ENCODE measurements at places on chromosomes 16 and 17. TPM values are rescaled to one million over a fixed set of nuclear protein-coding genes. Genes with fewer than 3 reads are reported as not detected.
A peak's percentile ranks its signal among the peaks of the same experiment; 100 is the strongest.

DNA sequence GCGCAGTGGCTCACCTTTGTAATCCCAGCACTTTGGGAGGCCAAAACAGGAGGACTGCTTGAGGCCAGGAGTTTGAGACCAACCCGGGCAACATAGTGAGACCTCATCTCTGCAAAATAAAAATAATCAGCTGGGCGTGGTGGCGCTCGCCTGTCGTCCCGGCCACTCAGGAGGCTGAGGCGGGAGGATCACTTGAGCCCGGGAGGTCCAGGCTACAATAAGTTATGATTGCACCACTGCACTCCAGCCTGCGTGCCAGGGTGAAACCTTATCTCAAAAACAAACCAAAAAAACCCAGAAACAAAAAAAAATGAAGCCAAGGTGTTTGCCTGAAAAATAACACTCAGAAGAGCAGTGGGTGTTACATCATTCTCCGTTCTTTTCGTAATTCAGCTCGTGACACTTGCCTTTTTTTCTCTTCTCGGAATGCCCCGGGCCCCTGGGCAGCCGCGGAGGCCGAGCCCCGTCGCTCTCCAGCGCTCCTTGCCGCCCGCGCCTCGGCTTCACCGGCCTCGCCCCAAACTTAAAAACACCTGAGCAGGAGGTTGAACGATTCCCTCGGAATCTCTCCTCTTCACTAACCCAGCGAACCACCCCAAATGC lies 17.0 kb downstream of the PRCD start:
- H3K27ac ChIP-seq = peak overlapping the region; percentile 95
- H3K27me3 ChIP-seq = no peaks in the 10 kb centered on the region
- peaks cover 8% of the 10 kb centered on the region for H3K36me3 ChIP-seq

GRCh38 chr17:41799366-41799765 lies 12.4 kb downstream of the P3H4 start:
- H3K4me3 ChIP-seq = no peak overlapping the region
- H3K27me3 ChIP-seq = no peaks in the 10 kb centered on the region
- H3K4me1 ChIP-seq = peaks cover 10% of the 10 kb centered on the region
- no peaks in the 10 kb centered on the region for H3K36me3 ChIP-seq
- no peak for DNase-seq

Gene PLXDC1
- 19.5 TPM for total RNA-seq

Gene NECAB2
- total RNA-seq = 0.44 TPM

Gene FBXW10
- total RNA-seq = 0.27 TPM

Gene MRPL38
- 68.9 TPM for total RNA-seq

DNA sequence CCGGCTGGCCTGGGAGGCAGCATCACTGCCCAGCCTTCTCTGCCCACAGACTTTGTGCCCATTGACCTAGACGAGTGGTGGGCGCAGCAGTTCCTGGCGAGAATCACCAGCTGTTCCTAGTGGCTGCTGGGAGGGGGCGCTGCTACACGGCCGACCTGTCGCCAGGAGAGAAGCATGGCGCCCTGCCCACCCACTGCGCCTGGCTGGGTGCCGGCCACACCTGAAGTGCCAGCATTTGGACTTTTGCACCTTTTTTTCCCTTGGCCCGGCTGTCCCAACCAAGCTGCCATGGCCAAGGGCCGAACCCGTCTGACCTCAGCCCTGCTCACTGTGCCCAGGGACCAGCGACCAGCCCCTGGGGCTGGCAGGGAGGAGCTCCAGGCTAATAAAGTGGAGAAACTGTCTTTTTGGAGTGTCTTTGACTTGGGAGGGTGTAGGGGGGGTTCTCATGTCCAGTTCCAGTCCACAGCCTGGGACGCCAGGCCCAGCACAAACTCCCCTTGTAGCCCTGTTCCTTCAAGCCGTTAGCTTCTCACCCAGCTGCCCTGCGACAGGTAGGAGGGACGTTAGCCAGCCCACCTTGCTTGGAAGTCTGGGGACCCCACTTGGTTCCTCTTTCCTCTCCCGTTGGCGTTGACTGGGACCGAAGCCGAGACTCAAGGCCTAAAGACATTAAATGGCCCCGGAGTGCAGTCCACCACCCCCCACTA lies 939 bp upstream of the WDR90 start:
- H3K4me3 ChIP-seq = peak overlapping the region; percentile 79
- H3K27me3 ChIP-seq = no peaks in the 10 kb centered on the region
- no peaks in the 10 kb centered on the region for H3K36me3 ChIP-seq
- peak; percentile 70 for DNase-seq
- peaks cover 53% of the 10 kb centered on the region for H3K4me1 ChIP-seq

- no peak overlapping the region for H3K4me3 ChIP-seq
- DNase-seq = no peak
- no peaks in the 10 kb centered on the region for H3K27me3 ChIP-seq
- peaks cover 34% of the 10 kb centered on the region for H3K4me1 ChIP-seq
Measured at GRCh38 chr17:67531291-67531690, 154.2 kb downstream of the PITPNC1 start.

DNA sequence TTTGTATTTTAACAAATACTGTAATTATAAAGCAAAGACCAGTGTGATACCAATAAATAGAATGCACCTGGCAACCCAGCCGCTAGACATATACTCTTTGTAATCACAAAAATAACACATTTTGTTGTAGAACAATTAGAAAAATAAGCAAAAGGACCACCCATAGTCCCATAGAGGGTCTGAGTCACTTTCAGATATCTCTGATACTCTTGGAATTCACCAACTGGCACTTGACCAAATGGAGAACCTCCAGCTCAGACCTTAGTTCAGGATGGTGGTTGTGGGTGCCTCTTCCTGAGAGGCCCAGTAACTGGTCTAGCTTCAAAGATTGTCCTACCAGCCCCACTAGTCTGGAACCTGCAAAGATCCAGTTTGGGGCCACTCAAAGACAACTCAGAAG lies 789 bp upstream of the TERF2 start:
- H3K4me1 ChIP-seq = peaks cover 10% of the 10 kb centered on the region
- H3K4me3 ChIP-seq = no peak overlapping the region
- no peaks in the 10 kb centered on the region for H3K27me3 ChIP-seq

- H3K4me3 ChIP-seq = no peak overlapping the region
- peak overlapping the region; percentile 71 for H3K27ac ChIP-seq
- peaks cover 24% of the 10 kb centered on the region for H3K4me1 ChIP-seq
- H3K36me3 ChIP-seq = peaks cover 81% of the 10 kb centered on the region
- peak; percentile 70 for DNase-seq
- H3K27me3 ChIP-seq = no peaks in the 10 kb centered on the region
Measured at GRCh38 chr16:67198238-67198734, 645 bp upstream of the ELMO3 start.

Gene NAE1
- total RNA-seq = 37.4 TPM

DNA sequence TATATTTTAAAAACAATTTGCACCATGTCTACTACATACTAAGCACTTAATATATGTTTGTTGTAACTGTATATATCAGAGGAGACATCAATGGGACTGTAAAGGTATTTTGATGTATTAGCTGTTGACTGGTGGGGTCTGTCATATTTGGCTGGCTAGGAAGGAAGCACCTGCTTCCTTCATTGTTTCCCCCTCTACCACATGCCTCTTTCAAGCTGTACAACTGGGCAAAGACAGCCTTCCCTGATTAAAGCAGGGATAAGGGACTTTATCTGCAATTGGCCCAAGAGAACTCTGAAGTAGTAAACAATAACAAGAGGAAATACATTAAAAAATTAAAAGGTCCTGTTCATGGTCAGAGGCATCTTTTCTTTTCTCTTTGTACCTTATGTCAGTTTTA lies 5.5 kb upstream of the SLFN12L start:
- H3K36me3 ChIP-seq = no peaks in the 10 kb centered on the region
- H3K27ac ChIP-seq = no peak overlapping the region
- DNase-seq = no peak
- no peaks in the 10 kb centered on the region for H3K27me3 ChIP-seq
- H3K4me1 ChIP-seq = peaks cover 38% of the 10 kb centered on the region

GRCh38 chr16:9900576-9900975 lies 281.7 kb downstream of the GRIN2A start:
- H3K36me3 ChIP-seq = no peaks in the 10 kb centered on the region
- H3K4me1 ChIP-seq = no peaks in the 10 kb centered on the region
- no peak overlapping the region for H3K4me3 ChIP-seq
- H3K27me3 ChIP-seq = no peaks in the 10 kb centered on the region
- no peak overlapping the region for H3K27ac ChIP-seq

- no peaks in the 10 kb centered on the region for H3K36me3 ChIP-seq
- no peaks in the 10 kb centered on the region for H3K27me3 ChIP-seq
- H3K4me3 ChIP-seq = no peak overlapping the region
- no peaks in the 10 kb centered on the region for H3K4me1 ChIP-seq
Measured at GRCh38 chr17:69404399-69404798, 10.1 kb upstream of the MAP2K6 start.

- peaks cover 45% of the 10 kb centered on the region for H3K36me3 ChIP-seq
- no peak for DNase-seq
- H3K4me3 ChIP-seq = no peak overlapping the region
- H3K27me3 ChIP-seq = no peaks in the 10 kb centered on the region
- no peak overlapping the region for H3K27ac ChIP-seq
- peaks cover 16% of the 10 kb centered on the region for H3K4me1 ChIP-seq
Measured at GRCh38 chr16:16063683-16064082, 114.3 kb downstream of the ABCC1 start.

GRCh38 chr17:8797621-8798175 lies 1.5 kb downstream of the MFSD6L start:
- H3K27me3 ChIP-seq = peaks cover 19% of the 10 kb centered on the region
- H3K27ac ChIP-seq = no peak overlapping the region
- no peak overlapping the region for H3K4me3 ChIP-seq

GRCh38 chr16:13150181-13150885 lies 248.9 kb downstream of the SHISA9 start:
- H3K27me3 ChIP-seq = no peaks in the 10 kb centered on the region
- H3K27ac ChIP-seq = no peak overlapping the region
- DNase-seq = no peak
- no peak overlapping the region for H3K4me3 ChIP-seq
- no peaks in the 10 kb centered on the region for H3K36me3 ChIP-seq
- H3K4me1 ChIP-seq = no peaks in the 10 kb centered on the region

- no peak overlapping the region for H3K27ac ChIP-seq
- no peaks in the 10 kb centered on the region for H3K4me1 ChIP-seq
- no peaks in the 10 kb centered on the region for H3K36me3 ChIP-seq
- peak; percentile 18 for DNase-seq
- H3K4me3 ChIP-seq = no peak overlapping the region
Measured at GRCh38 chr17:34651402-34651811, 72.0 kb downstream of the TMEM132E start.

Gene GNG13
- total RNA-seq = not detected

Gene MAF
- total RNA-seq = 60.0 TPM

GRCh38 chr17:70636517-70637133 lies 467.3 kb downstream of the KCNJ2 start:
- no peak for DNase-seq
- H3K4me3 ChIP-seq = no peak overlapping the region
- no peaks in the 10 kb centered on the region for H3K4me1 ChIP-seq
